ENCODE measurements at places on chromosomes 16 and 17.

DNA sequence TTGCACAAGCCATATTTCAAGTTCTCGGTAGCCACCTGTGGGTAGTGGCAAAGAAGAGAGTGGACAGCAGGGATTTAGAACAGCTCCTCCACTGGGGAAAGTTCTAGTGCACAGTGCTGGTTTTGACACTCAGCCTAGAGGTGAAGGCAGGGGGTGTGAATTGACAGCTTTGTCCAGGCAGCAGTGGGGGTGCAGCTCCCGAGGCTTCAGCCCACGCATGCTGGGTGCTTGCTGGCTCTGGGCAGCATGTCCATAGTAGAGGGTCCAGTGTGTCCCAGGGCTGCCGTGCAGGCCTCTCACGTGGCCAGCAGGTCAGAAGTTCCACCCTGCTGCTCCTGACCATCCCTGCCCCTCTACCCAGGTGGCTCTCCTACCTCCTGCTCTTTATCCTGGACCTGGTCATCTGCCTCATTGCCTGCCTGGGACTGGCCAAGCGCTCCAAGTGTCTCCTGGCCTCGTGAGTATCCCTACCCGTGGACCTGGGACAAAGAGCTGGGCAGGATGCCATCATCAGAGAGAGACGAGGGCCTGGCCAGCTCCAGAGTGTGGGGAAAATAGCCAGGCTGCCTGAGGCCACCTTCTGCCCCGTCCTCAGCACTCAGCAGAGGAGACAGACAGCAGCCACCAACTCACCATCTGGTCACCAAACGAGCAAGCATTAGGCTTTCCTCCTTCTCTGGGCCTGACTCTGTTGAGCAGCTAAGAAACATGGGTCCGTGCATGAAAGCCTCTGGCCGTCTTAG lies 29.8 kb downstream of the TTYH2 start:
- DNase-seq: no peak

- no peak for DNase-seq
These were observed 53.4 kb downstream of the ZNF18 start for GRCh38 chr17:11943759-11944347.

DNA sequence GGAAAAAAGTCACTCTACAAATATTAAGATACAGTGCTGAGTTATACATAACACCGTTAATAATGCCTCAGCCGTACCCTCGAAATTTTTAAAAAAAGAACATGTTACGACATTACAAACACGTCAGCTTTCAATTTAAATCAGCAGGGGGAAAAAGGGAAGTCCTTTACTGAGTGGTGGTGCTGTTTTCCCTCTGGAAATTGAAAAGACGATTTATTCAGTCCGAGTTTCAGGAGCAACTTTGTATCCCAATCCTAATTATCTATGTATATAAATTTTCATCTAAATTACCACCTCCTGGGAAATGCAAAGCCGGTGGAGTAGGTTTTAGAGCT lies 1.3 kb downstream of the NETO2 start:
- no peak for DNase-seq

DNA sequence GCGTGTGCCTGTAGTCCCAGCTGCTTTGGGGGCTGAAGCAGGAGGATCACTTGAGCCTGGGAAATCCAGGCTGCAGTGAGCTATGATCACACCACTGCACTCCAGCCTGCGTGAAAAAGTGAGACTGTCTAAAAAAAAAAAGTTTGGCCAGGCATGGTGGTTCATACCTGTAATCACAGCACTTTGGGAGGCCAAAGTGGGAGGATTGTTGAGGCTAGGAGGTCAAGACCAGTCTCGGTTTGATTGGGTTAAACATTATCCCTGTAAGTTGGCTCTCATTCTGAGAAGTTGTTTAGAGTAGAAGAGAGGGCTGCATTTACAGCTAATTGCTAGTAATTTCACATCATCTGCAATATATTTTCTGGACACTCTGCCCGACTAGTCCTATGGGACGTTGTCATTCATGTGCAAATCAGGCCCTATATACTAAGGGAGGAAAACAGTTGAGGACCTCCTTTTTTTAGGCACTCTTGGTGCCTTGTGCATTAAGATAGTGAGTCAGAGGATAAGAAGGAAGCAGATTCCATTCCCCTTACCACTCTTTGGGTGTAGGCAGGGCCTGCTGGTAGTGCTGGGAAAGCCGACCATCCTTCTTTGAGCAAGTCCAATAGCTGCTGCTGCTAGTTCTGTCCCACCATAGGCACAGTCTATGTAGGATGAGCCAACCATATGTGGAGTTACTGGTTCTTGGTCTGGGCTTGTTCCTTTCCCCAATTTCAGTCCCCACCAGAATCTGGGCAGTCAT lies 18.7 kb downstream of the HMOX2 start:
- no peak for DNase-seq

GRCh38 chr16:3497771-3498170 lies 2.5 kb upstream of the C16orf90 start:
- DNase-seq: no peak

DNA sequence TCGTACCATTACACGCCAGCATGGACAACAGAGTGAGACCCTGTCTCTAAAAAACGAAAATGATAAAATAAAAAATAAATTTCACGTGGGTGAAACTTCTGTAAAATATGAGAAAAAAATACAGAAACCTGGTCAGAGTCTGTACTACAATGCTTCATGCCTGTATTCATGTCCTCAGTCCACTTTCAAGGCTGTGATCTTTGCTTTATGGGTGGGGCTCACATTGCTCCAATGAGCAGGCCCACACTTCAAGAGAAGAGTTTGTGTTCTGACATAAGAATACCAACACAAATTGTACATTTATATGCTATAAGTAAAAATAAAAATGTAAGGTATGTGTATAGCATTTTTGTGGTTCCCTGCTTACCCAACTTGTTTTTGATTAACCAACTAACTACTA lies 32.2 kb upstream of the ABCA3 start:
- DNase-seq: no peak

DNA sequence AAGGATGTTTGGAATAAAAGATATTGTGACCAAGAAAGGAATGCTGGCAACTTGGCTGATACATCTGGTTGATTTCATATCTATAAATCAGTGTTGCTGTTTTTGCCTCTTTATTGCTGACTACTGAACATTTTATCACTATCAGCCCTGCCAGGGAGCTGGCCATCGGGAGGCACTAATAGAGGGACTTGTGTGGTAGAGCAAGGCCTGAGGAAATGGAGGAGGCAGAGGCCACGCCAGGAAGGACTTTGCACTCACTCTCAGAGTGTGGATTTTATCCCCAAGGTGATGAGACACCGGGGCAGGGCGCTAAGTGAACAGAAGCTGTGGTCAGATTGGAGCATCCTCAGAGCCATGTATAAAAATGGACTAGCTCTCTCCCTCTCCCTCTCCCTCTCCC lies 9.3 kb upstream of the CYB561 start:
- DNase-seq: no peak

GRCh38 chr16:75506574-75506973 lies 11.3 kb upstream of the CHST6 start:
- no peak for DNase-seq

GRCh38 chr16:11121914-11122692 lies 133.9 kb downstream of the SOCS1 start:
- no peak for DNase-seq

DNA sequence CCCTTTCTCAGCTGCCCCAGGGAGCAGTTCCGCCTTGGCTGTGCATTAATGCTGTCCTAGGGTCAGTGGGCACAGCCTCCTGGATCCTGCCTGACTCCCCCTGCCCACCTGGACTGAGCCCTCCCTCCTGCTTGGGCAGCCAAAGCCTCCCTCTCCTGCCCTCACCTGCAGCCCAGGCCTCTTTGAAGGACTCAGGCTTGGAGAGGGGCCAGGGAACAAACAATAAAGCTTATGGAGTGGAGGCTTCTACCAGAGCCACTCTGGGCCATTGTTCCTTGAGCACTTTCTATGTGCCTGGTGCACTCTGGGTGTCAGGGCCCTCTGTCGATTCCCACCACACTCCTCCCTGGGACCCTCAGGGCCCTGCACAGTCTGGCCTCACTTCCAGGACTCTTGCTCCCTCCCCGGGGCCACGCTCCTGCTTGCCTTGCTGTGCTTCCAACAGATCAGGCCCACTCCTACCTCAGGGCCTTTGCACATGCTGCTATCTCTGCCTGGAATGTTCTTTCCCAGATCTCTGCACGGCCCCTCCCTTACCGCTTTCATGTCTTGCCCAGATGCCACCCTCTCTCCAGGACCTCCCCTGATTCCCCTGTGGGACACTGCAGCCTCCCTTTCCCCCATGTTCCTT lies 5.0 kb downstream of the KCNJ12 start:
- DNase-seq: no peak

GRCh38 chr16:9091867-9092281 lies 430 bp downstream of the HAPSTR1 start:
- peak; percentile 6 for DNase-seq

DNA sequence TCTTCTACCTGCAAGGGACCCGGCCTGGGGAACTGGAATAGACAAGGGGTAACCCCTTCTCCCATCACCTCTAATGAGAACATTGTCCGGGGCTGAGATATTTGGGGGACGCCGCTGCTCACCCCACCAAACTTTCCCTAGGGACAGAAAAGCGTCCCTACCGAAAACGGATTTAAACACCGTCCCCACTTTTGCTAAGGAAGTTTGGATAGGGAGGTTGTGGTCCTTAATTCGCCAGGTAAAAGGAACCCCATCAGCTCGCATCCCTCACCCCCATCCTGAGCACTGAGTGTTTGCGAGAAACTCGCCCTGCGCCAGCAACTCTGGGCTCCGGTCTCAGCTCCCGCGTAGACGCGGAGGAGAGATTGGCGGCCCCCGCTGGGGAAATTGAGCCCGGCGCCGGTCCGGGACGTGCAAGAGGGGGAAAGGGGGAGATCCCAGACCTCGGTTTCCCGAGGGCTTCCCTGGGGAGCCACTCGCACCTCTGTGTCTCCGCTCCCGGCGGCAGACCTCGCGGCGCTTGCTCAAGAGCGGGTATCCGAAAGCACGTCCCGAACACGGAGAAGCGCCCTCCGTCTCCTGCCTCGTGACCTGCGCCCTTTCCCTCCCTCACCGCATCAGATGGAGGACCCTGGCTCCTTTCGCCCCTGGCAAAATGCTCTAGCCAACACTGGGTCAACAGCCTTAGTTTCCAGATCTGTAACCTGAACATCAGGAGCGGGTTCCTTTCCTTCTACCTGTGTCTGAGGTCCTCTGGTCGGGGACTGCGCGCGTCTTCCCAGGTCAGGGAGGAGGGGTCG lies 3.1 kb upstream of the SOX9 start:
- DNase-seq: peak; percentile 30

DNA sequence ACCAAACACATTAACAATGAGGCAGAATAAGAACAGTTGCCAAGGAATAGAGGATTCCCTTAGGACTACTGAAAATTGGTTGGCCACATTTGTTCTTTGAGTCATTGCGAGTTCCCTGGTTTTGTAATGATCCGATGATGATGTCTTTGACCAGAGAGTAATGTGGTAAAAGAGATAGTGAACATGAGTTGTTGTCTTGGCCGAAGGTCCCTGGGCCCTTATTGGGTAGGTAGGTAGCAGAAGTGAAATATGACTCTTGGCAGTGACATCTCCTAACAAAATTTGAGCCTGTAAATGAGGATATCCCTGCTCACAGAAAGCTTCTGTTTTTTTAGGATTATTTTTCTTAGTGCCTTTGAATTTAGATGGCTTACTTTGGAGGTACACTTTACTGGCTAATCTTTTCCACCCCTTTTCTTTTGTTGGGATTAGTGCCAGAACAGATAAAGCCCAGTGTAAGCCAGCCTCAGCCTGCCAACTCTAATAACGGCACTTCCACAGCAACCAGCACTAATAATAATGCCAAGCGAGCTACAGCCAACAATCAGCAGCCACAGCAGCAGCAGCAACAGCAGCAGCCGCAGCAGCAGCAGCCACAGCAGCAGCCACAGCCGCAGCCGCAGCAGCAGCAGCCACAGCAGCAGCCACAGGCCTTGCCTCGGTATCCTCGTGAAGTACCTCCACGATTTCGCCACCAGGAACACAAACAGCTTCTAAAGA lies 47.2 kb downstream of the TNRC6A start:
- DNase-seq: no peak

DNA sequence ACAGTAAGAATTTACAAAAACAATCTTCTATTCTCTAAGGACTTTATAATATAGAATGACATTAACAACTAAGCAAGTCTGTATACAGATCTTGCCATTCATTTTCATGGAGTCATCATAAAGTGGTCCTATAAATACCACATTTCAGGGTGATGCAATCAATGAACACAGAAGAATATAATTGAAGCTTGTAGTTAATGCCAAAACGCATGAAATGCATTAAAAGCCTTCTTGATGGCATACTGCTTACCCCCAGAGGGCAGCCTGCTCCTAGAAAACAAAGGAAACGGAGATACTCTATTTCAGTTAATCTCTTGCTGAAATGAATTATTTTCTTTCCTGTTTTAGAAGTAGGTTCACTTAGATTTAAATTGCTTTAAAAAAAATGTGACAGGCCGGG lies 45.2 kb upstream of the STAC2 start:
- DNase-seq: no peak

- DNase-seq: peak; percentile 56
These were observed 3.0 kb upstream of the CHD3 start for GRCh38 chr17:7885367-7886226.

GRCh38 chr17:71505200-71505599 lies 615.6 kb upstream of the SOX9 start:
- DNase-seq: no peak

- DNase-seq: no peak
These were observed 92.9 kb upstream of the SALL1 start for GRCh38 chr16:51243936-51244436.

DNA sequence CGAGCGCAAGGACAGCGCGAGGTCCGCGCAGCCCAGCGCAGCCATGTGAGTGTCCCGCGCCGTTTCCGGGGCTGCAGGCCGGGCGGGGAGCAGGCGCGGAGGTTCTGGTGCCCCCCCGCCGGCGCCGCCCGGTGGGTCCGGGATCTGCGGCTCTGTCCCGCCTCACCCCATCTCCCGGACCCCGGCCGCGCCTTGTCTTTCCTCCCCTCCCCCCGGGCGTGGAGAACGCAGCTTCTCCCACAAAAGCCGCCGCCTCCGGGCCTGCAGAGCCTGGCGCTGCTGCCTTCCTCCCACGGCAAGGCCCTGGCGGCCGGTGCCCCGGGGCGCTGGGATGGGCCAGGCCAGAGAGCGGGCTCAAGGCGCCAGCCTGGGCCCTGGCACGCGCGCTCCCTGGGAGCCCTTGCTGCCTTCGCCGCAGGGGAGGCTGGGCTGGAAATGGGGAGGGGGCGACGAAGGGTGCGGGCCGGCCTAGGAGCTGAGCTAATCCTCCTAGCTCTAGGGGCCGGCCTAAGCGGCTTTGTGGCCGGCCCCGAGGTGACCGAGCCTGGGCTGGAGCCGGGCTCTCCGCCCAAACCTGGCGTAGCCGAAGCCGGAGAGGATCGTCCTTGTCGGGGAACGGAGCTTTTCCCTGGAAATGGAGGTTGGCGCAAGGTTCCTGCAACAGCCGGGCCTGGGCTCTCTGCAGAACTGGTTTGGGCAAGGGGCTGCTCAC lies 397 bp downstream of the RIPOR1 start:
- peak; percentile 53 for DNase-seq

GRCh38 chr16:70483426-70483825 lies 29.0 kb downstream of the FCSK start:
- DNase-seq: no peak

Measured in neural crest cell (in vitro differentiated cells).